ENCODE measurements at places on chromosomes 13 and 19.

DNA sequence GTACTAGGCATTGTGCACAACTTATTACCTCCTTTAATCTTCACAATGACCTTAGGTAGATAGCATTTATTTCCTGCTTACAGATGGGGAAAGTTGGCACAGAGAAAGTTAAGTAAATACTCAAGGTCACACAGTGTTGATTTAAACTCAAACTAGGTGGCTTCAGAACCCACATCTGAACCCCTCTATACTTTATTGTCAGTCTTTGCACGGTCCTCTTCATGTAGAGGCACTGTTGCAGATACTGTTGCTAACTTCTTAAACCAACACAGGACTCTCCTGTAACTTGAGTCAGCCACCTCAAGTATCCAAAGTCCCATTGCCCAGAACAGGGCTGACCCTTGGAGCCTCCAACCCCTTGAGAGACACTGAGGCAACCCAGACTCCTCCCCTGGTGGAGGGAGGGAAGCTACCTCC is 48.8 kb downstream of the FRY start:
- peak; percentile 19 for DNase-seq

DNA sequence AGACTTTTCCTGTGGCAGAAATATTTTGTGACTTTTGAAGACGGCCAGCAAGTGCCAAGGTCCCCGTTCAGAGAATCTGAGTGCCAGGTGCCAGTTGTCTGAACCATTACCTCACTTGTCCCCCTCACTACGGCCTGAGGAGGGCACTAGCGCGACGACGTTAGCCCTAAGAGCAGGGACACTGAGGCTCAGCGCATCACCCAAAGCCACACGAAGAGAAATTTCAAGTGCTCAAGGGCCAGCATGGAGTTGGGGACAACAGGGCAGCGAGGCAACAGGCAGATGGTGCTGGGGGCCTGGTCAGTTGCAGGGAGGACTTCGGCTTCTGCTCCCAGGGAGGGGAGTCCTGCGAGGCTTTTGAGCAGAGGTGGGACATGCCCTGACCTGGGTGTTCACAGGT is 9.5 kb upstream of the TYK2 start:
- peak; percentile 25 for DNase-seq

DNA sequence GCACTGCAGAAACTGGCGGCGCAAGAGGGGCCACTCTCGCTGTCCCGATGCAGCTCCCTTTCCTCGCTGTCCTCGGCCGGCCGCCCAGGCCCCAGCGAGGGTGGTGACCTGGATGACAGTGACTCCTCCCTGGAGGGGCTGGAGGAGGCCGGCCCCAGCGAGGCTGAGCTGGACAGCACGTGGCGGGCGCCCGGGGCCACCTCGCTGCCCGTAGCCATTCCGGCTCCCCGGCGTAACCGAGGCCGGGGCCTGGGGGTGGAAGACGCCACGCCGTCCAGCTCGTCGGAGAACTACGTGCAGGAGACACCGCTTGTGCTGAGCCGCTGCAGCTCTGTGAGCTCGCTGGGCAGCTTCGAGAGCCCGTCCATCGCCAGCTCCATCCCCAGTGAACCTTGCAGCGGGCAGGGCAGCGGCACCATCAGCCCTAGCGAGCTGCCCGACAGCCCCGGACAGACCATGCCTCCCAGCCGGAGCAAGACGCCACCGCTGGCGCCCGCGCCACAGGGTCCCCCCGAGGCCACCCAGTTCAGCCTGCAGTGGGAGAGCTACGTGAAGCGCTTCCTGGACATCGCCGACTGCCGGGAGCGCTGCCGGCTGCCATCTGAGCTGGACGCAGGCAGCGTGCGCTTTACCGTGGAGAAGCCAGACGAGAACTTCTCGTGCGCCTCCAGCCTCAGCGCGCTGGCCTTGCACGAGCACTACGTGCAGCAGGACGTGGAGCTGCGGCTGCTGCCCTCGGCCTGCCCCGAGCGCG is 12.4 kb downstream of the C19orf25 start:
- DNase-seq: no peak

DNA sequence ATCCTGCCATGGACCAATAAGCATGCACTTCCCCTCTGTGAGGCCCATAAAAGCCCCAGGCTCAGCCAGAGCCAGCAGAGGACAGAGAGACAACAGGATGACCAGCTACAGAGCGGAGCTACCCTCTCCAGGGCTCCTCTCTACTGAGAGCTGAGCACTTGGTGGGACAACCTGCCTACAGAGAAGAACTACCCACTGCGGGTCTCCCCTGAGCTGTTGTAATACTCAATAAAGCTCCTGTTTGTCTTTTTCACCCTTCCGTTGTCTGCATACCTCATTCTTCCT is 7.5 kb upstream of the BAX start:
- no peak for DNase-seq

- DNase-seq: no peak
Observed at GRCh38 chr19:7879111-7879807, 5.1 kb upstream of the PRR36 start.
